ENCODE measurements at places on chromosomes 5 and 9.

DNA sequence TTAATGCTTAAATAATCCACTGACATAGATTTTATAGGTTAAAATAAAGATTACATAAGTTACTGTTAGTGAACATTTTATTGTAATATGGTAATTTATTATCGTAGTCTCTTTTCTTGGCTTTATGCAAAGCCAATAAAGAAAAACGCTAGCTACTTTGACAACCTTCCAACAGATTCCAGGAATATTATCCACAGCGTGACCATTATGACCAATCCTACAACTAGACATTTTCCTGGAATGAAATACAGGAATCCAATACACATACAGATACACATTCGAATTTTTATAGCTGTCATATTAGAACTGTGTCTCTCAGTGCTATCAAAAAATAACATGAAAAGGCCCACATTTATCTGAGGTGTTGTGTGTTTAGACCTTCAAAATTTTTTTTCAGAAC, 13.1 kb downstream of the RPS23 start:
- DNase-seq, result peak; percentile 4

- no peak for DNase-seq
Observed at GRCh38 chr5:102241809-102242421, 54.2 kb downstream of the SLCO4C1 start.

DNA sequence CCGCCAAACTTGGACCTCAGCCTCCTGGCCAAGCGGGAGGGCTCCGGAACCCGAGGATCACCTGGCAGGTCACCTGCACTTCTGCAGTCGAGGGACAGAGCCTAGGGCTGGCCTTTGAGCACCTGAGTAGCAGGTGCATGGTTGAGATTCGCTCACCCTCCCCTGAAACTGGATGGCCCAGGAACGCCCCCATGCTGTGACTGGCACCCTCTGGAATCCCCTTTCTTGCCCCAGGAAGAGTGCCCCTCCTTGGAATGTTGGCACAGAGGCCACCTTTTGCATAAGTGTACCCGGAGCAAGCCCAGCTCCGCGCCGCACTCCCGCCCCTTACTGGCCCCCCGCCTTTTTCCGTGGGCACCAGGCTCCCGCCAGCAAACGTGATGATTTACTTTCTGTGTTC, 112.5 kb upstream of the IER5L start:
- no peak for DNase-seq

GRCh38 chr5:33291216-33292000, 149.4 kb upstream of the TARS1 start:
- no peak for DNase-seq

DNA sequence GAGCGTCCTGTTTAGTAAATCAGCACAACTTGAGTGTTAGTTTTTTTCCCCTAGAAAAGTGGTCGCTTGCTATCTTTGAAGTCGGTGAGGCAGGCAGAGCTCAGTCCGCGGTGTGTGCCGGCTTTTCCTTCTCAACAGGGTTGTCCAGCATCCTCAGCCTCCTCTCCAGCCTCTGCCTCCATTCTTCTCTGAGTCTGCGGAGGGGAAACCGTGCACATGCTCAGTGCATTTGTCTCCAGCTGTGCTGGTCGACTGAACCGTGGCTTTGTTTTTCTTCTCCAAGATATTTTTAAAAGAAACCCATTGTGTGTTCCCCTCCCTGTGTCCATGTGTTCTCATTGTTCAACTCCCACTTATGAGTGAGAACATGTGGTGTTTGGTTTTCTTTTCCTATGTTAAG, 25.3 kb downstream of the FAM240B start:
- DNase-seq, result no peak

DNA sequence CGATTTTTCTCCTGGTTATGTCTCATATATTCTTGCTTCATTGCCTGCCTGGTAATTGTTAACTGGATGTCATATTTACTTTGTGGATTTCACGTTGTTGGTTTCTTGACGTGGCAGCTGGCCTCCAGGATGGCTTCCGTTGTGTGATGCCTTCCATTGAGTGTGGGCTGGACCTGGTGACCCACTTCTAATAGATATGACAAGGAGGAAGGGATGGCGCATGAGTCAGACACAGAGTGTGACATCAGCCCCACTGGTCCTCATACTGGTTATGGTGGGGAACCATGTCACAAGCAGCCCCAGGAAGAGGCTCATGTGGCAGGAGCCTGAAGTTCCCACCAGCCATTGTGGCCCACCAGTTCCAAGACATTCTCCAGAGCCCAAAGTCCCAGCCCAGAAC, 6.4 kb upstream of the PAEP start:
- DNase-seq, result no peak

DNA sequence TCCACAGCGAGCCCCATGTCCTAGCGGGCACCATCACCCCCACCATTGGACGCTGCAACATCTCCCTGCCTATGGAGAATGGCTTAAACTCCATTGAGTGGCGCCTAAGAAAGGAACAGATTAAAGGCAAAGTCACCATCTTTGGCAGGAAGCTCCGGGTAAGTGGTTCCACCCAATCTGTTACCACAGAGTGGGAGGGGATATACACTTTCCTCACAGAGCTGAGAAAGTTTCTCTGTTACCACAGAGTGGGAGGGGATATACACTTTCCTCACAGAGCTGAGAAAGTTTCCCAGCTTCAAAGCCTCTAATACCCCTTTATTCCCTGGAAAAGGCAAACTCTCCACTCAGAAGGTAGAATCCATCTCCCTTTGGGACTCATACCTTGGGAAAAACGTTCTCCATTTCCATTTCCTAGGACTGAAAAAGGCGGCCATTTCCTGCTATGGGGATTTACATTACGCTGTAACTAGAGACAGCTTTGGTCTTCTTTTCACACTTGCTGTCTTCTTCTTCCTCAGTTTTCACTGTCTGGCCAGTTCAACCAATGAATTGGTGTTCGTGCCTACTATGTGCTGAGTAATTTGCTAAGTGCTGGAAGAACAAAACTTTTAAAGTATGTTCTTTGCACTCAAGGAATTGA, 63.4 kb upstream of the WWC1 start:
- no peak for DNase-seq

DNA sequence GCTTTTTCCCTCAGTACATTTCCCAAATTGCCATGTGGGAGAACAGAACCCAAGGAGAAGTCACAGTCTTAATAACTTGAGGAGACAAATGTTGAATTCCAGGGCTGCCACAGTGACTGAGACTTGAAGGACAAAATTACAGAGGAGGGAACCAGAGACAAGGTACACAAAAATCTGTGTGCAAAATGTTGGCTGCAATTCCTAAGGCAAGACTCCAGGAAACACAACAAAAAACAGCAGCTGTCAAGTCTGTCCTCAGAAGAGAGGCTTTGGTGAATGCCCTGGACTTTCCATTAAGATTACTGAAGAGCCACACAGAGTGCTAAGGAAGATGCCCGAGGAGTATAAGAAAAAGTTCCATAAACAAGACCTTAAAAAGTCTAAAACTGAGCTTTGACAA, 21.1 kb downstream of the AP3B1 start:
- no peak for DNase-seq

- DNase-seq, result no peak
Observed at GRCh38 chr5:41009232-41009631, 61.9 kb downstream of the MROH2B start.

DNA sequence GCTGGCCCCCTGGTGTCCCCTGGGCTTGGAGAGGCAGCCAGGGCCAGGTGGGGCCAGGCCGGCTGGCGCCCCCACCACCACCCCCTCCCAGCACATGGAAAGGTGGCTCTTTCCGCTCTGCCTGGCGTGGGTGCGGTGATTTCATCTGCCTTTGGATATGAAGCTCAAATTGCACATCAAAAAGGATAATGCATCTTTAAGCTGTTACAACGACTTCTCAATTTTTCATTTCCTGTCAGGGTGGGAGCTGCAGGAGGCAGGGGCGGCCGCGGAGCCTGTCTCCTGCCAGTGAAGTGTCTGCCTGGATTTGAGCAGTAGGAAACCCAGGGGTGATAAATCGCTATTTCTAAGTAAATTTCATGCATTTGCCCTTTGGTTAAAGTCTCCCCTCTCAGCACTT, 169.2 kb upstream of the MVB12B start:
- DNase-seq, result no peak

GRCh38 chr5:96851312-96852062, 24.8 kb upstream of the ERAP2 start:
- no peak for DNase-seq

- DNase-seq, result no peak
Observed at GRCh38 chr5:10685115-10685521, 75.9 kb downstream of the DAP start.

DNA sequence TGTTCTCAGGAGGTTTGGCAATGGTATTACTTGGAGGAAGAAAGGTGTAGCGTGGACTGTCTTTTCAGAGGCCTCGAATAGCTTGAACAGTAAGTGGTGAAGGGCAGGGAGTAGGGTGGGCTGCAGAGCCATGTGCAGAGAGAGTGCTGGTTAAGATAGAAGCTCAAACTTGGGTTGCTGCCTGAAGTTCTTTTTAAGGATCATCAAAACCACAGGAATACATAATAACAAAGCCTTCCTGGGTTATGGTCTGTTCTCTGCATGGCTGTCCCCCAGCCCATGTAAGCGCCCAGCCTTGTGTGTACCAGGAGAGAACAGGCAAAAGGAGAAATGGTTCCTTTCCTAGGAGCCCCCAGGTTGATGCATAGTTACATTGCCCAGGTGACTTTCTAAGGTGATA, 43.9 kb downstream of the RCL1 start:
- no peak for DNase-seq

DNA sequence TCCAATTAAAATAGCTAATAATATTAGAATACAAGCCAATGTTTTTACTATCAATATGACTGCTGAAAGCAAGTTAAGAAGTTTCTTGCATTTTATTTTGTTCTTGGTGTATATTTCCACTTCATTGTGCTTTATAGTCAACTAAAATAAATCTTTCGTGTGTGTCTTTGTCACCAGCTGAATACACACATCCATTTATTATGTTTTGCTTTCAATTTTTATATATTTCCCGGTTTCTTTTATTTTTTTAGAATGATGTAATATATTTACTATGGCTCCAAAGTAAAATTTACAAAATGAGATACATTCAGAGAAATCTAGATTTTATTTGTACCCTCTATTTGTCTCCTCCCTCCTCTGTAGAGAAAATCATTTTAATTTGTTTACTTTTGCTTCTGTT, 495.9 kb upstream of the PAPPA start:
- no peak for DNase-seq

DNA sequence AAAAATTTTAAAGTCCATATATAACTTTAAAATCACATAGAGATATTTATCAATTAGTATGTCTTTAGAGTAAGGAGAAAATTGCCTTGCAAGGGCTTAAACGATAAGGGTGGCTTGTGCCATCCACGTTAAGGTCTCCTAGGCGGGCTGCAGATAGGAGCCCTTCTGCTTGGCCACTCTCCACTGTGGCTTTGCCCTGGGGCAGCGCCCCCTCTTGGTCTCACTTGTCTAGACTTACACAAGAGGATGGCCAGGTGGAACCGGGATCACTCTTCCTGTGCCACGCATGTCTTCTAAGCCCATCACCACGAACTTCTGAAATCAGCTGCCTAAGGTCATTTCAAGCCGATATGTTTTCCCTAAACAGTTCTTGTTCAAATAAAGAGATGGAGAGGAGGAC, 2.9 kb downstream of the FPGS start:
- DNase-seq, result no peak

DNA sequence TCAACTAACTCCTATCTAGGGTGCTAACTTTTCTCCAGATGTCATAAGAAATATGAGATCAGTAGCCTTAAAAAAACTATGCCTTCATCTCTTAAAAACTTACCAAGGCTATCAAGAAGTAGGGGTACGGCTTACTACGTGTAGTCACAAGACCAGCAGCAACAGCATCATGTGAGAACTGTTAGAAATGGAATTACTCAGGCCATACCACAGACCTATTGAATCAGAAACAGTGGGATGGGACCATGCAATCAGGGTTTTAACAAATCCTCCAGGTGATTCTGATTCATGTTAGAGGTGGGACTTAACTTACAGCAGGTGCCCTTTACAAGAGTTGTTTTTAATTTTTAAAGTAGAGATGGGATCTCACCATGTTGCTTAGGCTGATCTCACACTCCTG, 4.6 kb downstream of the IFNE start:
- DNase-seq, result no peak

- DNase-seq, result no peak
Observed at GRCh38 chr5:154977409-154977808, 36.1 kb upstream of the KIF4B start.

All from GM04503 (cell line).